ENCODE measurements at places on chromosomes 4 and X.

- DNase-seq, result no peak
These were observed 15.8 kb downstream of the HMX1 start for GRCh38 chr4:8855818-8856245.

DNA sequence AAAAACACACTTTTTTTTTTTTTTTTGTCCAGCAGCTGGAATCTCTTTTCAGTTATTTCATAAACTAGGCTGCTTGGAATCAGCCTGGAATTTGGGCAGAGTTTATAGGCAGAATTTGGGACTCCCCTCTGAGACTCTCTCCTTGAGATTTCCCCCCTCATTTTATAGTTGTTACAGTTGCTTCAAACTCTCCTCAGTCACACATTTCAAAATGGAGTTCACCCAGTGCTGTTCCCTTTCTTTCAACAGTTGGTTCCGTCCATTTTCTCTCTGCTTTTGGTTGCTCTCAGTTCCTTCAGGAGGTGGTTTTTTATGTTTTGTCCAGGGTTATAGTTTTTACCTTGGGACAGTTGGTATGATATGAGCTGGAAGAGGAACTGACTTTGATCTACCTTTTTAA lies 27.5 kb downstream of the NSD2 start:
- no peak for DNase-seq

GRCh38 chr4:179595671-179596410 lies 2153.6 kb upstream of the AGA start:
- DNase-seq, result peak; percentile 83

DNA sequence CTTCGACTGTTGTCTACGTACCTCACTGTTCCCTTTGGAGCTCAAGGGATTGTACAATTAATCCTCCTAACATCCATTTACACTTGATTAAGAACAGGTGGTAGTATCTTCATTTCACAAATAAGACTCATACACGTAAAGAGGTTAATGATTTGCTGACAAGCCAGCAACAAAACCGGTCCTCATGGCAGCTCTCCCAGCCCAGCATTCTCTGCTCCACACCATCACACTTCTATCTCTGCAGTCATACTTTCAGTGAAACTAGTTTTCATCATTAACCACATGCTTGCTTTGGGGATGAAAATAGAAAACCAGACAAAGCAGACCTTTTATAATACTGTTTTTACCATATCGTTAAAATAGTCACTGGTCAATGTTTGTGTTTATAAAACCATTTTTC lies 28.7 kb upstream of the CASK start:
- DNase-seq, result no peak

GRCh38 chr4:115489279-115489678 lies 375.9 kb upstream of the NDST4 start:
- DNase-seq, result no peak

GRCh38 chr4:163167333-163167626 lies 590 bp upstream of the NAF1 start:
- DNase-seq, result no peak

DNA sequence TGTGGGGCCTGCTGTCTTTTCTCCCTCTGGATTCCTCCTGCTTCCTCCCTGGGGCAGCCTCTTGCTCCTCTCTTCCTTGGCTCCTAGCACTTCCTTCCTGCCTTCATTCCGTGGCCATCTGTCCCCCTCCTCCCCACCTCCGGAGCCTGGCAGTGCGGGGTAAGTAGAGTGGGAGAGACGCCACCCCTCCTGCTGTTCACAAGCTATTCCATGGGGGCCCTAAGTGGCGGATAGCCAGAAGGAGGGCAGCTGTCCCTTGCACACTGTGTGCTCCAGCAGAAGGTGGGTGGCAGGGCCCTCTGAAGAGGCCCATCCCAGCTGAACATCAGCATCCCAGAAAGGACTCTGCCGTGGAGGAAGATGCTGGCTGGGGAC lies 27.4 kb downstream of the CCNQ start:
- DNase-seq, result no peak

DNA sequence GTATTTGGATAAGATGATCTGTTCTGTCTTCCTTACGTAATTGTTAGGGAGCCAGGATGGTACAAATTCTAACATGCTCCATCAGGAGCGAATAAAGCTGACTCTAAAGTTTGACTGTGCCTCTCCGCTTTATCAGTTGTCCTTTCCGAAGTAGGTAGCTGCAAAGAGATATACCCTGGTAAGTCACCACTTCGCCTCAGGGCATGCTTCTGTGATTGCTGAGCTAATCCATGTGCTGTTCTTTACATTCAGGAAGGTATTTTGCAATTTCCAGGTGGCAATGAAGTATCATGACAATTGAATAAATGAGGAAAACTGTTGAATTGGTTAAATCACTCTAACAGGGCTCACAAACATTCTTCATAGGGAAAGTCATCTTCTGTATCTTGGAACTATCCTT lies 38.9 kb downstream of the KIT start:
- no peak for DNase-seq

- no peak for DNase-seq
These were observed 184.8 kb upstream of the MTMR8 start for GRCh38 chrX:64580035-64580434.

- no peak for DNase-seq
These were observed 9.0 kb upstream of the NSG1 start for GRCh38 chr4:4377732-4378460.

DNA sequence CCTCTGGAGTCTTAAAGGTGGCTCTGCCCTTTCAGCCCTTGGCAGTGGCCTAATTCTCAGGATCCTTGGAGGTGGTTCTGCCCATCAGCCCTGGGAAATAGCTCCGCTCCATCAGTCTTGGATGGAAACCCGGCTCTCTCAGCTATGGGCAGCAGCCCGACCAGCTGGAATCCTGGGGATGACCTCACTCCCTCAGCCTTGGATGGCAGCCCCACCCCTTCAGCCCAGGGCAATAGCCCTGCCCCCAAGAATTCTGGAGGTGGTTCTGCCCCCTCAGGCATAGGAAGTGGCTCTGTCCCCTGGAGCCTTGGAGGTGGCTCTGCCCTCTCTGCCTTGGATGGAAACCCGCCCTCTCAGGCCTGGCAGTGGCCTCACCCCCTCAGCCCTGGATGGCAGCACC lies 127.7 kb downstream of the RBMX2 start:
- DNase-seq, result no peak

- no peak for DNase-seq
These were observed 7.1 kb upstream of the NEIL3 start for GRCh38 chr4:177302371-177303100.

DNA sequence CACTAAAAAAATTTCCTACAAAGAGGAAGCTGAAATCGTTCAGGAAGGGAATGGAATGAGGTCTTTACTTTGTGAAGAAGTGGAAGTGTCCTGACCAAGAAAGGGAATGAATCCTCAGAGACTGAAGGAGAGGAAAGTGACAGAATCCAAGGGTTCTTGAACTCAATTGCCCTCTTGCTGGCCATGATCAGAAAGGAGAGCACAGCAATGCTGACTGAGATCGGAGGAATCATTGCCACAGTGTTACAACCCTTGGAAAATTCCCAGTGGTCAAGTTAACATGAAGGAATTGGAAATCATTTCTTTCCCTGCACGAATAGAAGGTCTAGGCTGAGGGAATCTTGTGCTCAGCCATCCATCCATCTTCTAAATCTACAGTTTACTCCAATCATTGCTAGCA lies 190.0 kb upstream of the NEIL3 start:
- DNase-seq, result no peak

DNA sequence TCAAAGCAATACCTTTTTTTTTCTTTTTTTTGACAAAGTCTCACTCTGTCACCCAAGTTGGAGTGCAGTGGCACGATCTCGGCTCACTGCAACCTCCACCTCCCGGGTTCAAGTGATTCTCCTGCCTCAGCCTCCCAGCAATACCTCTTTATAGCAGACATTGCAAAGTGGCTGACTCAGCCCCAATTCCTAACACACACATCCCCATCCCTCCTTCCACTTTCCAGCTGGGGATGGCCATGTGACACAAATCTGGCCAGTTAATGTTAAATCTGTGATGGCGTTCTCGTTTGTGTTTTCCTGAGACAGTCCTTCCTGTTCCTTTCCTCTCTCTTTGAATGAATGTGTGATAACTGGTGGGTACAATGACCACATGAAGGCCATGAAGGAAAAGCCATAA lies 276.2 kb upstream of the KLF3 start:
- DNase-seq, result no peak

DNA sequence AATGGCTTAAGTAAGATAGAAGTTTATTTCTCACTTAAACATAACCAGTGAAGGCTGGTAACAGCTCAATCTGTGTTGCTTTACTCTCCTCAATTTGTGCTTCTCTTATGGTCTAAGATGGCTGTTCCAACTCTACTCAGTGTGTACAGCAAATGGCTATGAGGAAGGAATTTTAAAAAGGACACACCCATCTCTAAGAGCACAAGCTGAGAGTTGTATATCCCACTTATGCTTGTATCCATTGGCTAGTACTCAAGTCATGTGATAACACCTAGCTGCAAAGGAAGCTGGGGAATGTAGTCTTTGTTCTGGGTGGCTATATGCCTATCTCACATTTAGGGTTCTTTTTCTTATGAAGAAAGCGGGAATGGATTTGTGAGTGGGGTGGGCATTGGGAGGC lies 63.3 kb downstream of the GPAT3 start:
- DNase-seq, result peak; percentile 58

GRCh38 chr4:101274888-101275752 lies 72.2 kb downstream of the PPP3CA start:
- DNase-seq, result no peak

- peak; percentile 38 for DNase-seq
These were observed 28.1 kb downstream of the INPP4B start for GRCh38 chr4:142818031-142818430.

- no peak for DNase-seq
These were observed 37.7 kb downstream of the MAOA start for GRCh38 chrX:43693602-43694406.

- no peak for DNase-seq
These were observed 26.4 kb downstream of the DOK7 start for GRCh38 chr4:3489451-3489962.

GRCh38 chr4:168908093-168908492 lies 102.0 kb downstream of the CBR4 start:
- DNase-seq, result peak; percentile 44

GRCh38 chr4:81257816-81258215 lies 42.8 kb upstream of the PRKG2 start:
- DNase-seq, result no peak

GRCh38 chr4:18198653-18199052 lies 177.1 kb upstream of the LCORL start:
- DNase-seq, result no peak

DNA sequence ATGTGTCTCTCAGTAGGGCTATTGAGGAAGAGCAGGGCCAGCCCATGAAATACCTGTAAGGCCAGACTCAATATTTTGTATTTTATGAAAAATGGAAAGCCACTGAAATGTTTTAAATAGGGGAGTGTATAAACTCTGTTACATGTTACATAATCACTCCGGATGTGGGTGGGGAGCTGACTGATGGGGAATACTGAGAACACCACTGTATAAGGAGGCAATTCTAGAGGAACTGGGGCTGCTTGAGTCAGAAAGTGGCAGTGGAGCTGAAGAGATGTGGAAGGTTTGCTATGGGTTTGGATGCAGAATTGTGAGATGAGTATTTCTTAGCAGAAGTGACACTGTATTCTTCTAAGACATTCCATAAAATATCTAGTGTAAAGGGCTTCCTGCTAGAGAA lies 647.8 kb upstream of the LCORL start:
- DNase-seq, result no peak

- DNase-seq, result no peak
These were observed 96.0 kb downstream of the SMARCA1 start for GRCh38 chrX:129427267-129427666.

GRCh38 chr4:11182586-11183355 lies 245.9 kb downstream of the HS3ST1 start:
- DNase-seq, result no peak

DNA sequence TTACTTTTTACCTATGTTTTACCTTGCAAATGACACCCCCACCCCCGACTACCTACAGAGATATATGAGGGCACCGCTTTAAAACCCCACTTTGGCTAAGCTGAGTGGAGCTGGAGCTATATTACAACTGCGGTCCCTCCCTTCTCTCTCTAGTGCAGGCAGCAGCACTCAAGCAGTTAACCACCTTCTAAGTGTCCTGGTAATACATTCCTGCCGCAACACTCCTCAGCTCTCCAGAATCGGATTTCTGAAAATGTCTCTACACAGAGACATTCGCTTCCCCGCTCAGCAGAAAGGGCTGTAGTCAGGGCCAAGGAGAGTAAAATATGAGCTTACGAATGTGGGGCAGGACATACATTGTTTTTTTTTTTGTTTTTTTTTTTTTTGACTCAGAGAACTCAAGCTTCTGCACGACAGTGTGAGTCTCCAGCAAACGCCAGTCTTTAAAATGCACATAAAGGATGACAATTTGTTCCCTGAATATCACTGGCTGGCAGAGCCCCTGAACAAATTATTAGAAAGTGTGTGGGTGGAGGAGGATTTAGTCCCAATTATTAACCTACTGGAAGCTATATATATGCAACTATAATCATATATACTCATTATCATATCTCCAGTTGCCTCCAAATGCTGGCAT lies 287.0 kb upstream of the TET2 start:
- DNase-seq, result no peak

GRCh38 chr4:15864651-15865566 lies 73.6 kb downstream of the FGFBP1 start:
- DNase-seq, result no peak

GRCh38 chr4:36399762-36400353 lies 118.4 kb downstream of the DTHD1 start:
- DNase-seq, result peak; percentile 39
